ENCODE measurements at places on chromosomes 6 and 20.

- DNase-seq = no peak
These were observed 14.7 kb downstream of the GCM1 start for GRCh38 chr6:53133961-53134360.

GRCh38 chr6:79186564-79186963, 47.9 kb downstream of the HMGN3 start:
- DNase-seq = no peak

DNA sequence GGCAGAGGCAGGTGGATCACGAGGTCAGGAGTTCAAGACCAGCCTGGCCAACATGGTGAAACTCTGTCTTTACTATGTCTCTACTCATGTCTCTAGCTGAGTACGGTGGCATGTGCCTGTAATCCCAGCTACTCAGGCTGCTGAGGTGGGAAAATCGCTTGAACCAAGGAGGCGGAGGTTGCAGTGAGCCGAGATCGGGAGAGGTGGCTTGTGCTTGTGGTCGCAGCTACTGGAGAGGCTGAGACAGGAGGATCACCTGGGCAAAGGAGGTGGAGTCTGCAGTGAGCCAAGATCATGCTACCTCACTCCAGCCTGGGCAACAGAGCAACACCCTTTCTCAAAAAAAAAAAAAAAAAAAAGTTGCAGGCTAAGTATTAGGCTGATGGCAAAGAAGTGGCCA, 8.0 kb upstream of the WTAP start:
- DNase-seq = no peak

- DNase-seq = no peak
These were observed 6.5 kb downstream of the DDO start for GRCh38 chr6:110408901-110409300.

GRCh38 chr20:44598423-44599305, 16.3 kb downstream of the PKIG start:
- no peak for DNase-seq

DNA sequence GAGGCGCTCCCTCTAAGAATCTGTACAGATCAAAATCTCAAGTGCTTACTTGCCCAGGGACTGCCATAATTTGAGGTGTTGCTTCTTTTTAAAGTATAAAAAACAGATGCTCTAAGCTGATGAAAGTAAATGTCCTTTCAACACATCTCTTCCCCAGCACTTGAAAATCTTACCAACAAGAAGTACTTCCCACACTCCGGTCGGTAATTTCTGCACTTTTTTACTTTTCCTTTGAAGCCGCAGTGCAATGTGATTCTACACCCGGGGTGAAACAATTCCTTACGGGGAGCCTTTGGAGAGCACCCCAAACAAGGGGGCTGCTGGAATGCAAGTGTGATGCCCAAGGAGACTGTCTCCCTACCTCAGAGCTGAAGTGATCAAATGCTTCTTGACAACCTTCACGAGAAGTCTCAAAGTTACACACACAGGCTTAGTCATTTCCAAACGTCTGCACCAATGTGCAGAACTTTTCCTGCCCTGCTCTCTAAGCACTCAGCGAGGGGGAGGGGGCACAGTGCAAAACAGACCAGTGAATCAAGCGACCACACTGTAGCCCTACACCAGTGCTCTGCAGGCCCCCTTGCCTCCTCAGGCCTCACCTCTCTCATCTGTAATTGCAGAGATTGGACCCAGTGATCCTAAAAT, 56.7 kb downstream of the ATXN1 start:
- no peak for DNase-seq

GRCh38 chr20:8764344-8764962, 304.4 kb upstream of the PLCB4 start:
- no peak for DNase-seq

- no peak for DNase-seq
These were observed 37.4 kb upstream of the SIRT5 start for GRCh38 chr6:13536796-13537526.

DNA sequence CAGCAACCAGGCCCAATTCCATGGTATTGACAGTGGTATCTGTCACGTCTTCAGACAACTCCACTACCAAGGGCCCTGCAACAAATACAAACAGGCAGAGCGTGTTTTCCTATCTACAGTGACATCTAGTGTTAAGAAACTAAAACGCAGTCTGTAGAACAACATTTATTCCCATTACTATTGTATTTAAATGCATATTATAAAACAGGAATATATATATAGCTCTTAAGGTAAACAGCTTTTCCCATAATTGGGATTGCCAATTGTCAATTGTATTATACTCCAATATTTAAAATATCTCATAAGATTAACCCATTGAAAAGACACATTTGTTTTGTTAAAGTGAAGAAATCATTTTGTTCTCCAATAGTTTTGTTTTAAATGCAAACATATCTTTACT, 97.2 kb downstream of the KIF16B start:
- DNase-seq = no peak

- DNase-seq = no peak
These were observed 144.5 kb downstream of the SMOC2 start for GRCh38 chr6:168585441-168585840.

GRCh38 chr6:56772737-56773184, 130.1 kb upstream of the DST start:
- DNase-seq = no peak

DNA sequence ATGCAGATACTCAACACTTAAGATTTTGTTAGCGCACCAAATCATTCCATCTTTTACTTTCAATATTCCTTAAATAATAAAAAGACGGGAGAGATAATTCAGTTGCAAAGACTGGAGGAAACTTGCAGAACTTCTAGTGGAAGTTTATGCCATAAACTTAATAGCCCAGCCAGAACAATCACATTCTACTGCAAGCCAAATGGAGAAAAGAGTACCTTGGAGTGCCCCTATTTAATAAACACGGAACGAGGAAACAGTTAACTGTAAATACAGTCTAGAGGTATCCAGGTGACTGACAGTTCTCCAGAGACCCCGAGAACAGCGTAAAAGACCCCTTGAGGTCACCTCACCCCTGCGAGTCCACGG, 635 bp downstream of the SLC35B3 start:
- no peak for DNase-seq

DNA sequence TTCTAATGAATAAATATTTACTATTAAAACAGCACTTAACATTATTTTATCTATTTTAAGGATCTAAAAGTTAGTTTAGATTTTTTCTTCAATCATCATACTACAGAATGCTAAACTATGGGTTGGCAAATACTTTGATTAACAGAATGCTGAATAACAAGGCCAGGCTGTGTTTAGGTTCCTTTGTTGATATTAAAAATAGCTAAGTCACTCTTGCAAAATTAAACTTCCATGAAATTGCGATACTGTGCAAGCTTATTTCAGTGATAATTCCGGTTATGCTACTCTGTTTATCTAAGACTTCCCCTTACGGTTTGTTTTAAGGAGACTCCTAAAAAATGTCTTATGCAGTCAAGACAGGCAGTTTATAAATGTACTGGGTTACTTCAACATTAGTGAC, 2.8 kb downstream of the RNF24 start:
- DNase-seq = no peak

DNA sequence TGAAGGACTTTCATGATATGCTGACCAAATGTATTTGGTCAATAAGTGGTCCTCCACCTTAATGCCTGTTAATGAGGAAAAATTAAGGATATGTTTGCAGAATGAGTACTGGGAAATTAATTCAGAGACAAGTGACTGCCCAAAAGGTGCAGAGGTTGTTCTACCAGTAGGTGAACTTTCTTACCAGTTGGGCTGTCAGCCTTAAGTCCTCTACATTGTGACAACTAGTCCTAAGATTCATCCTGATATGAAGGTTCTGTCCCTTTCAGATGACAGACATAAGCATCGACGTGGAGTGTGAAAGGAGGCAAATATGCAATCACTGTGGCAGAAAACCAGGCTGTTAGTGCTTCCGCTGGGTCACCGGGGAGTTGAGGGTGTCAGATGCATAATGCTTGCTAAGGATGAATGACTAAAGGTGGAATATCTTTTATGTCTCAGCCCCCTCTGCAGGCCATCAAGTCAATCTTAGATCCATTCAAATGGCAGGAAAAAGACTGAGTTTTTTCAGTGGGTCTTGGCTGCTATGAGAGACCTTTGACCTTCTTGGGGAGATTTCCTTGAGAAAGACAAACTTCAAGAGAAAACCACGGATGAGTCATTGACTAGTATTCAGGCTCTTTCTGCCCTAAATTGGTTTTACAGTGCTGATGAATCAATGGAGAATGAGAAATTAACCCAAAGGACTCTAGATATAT, 226.0 kb downstream of the TPBG start:
- no peak for DNase-seq

DNA sequence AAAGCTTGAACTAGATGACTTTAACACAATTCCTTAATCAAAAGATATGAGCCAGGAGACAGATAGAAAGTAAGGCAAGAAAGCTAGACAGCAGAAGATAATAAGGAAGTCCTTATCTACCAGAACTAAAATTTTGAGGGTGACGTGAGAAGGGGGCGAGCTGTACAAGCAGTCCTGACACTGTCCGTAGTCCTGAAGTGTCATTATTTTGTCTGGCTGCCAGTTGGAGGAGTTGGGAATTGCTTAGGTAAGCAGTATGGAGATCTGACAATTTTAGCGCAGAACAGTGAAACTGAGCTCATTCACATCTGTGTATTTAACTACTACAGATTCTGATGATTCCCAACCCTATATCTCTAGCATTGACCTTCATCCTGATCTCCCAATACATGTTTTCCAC, 25.8 kb upstream of the CEP85L start:
- DNase-seq = no peak

DNA sequence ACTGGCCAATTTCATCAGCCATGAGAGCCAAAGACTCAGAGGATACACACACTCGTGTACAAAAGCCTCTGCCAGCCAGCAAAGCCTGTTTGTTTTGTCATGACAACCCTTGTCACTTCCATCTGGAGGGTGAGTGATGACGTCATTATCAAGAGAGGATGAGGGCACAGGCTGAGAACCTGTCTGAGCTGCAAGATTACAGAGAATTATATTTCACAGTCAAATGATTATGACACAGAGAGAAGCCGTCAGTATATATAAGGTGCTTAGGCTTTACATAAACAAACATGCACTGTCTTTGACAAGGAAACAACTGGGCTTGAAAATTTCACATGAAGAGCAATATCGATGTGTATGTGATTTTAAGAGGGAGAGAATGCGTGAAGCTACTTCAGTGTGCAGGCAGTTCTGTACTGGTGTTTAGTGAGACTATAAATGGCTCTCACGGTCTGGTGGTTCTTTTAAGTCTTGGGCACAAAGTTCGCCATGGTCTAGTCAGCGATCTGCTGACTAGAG, 36.5 kb upstream of the BCLAF1 start:
- no peak for DNase-seq

DNA sequence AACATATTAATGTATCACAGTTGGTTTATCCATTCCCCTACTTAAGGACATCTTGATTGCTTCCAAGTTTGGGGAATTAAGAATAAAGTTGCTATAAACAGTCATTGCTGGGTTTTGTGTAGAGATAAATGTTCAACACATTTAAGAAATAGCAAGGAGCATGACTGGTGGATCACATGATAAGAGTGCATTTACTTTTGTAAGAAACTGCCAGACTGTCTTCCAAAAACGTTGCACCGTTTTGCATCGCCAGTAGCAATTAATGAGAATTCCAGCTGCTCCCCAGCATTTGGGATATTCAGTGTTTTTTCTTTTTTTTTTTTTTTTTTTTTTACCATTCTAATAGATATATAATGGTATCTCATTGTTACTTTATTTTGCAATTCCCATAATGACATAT, 695.7 kb upstream of the GJE1 start:
- no peak for DNase-seq

- no peak for DNase-seq
These were observed 1.2 kb downstream of the RNF217 start for GRCh38 chr6:124963416-124963785.

GRCh38 chr6:137277971-137278637, 58.9 kb upstream of the IFNGR1 start:
- no peak for DNase-seq

GRCh38 chr20:24773168-24773567, 175.9 kb upstream of the CST7 start:
- no peak for DNase-seq

All from activated T-cell treated with anti-CD3 and anti-CD28 coated beads for 24 hours (primary cell).